Upper lobe of right lung (tissue), 1 donor: ENCODE measurements at places on chromosomes 6 and 20. TPM values are rescaled to one million over a fixed set of nuclear protein-coding genes. Genes with fewer than 3 reads are reported as not detected.

DNA sequence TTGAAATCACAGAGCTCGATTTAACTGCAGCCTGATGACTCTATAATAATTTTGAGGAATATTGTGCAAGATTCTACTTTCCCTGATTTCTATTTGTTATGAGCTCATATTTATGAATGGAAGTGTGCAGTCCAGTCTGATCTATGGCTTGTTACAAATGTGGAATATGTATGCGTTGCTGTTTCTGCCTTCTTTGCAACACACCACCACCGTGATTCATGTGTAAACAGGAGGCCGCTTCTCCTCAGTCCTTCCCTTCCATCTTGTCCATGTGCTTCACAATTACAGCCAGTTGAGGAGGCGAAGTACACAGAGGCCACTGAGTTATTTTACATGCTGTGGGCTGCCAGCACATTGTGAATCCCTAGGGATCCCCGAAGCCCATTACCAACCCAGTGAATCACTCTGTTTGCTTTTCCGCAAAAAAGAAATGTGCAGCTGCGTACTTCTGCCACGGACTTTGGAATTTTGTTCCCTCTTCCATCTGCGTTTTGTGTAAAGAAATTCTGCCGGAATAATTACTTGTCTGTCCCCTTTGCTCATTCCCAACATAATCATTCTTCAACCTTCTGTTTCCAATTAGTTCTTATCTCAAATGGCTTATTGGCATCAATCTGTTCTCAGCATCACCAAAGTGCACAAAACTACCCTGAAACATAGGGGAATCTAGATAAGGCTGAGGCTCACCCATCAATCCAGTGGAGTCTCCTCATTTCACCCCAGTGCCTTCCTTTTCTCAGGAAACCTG lies 551.6 kb upstream of the CITED2 start:
- H3K4me1 ChIP-seq: peaks cover under 1% of the 10 kb centered on the region
- H3K36me3 ChIP-seq: no peaks in the 10 kb centered on the region
- no peak for DNase-seq
- H3K4me3 ChIP-seq: no peak overlapping the region

- no peak overlapping the region for H3K27ac ChIP-seq
- peaks cover 13% of the 10 kb centered on the region for H3K4me1 ChIP-seq
- no peaks in the 10 kb centered on the region for H3K36me3 ChIP-seq
- DNase-seq: no peak
- no peak overlapping the region for H3K4me3 ChIP-seq
Observed at GRCh38 chr20:11912659-11913415, 4.9 kb upstream of the BTBD3 start.

- no peaks in the 10 kb centered on the region for H3K4me1 ChIP-seq
- peaks cover 7% of the 10 kb centered on the region for H3K27me3 ChIP-seq
- H3K27ac ChIP-seq: no peak overlapping the region
- H3K36me3 ChIP-seq: no peaks in the 10 kb centered on the region
Observed at GRCh38 chr6:75084872-75085381, 120.9 kb downstream of the COL12A1 start.

DNA sequence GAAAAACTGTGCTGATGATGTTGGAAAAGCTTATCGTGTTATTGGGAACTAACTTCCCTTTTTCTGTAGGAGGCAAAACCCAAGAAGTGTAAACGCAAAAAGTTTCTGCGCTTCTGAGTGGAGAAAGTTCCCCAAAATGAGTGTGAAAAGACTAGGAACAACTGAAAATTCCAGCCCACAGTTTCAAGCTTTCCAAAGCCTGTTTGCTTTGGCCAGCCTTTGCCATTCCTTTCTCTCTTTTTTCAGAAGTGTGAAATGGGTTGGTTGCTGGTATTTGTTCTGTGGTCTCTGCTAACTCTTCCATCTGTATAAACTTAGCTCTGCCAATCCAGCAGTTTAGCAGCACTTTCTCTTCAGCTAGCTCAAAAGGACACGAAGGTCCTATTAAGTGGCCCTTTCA lies 491.3 kb downstream of the MAFB start:
- no peak overlapping the region for H3K27ac ChIP-seq
- no peaks in the 10 kb centered on the region for H3K27me3 ChIP-seq
- peaks cover 6% of the 10 kb centered on the region for H3K4me1 ChIP-seq
- no peak overlapping the region for H3K4me3 ChIP-seq
- DNase-seq: no peak

GRCh38 chr6:28357036-28357435 lies 7.3 kb downstream of the ZKSCAN3 start:
- no peak overlapping the region for H3K27ac ChIP-seq
- peaks cover 20% of the 10 kb centered on the region for H3K4me1 ChIP-seq
- H3K27me3 ChIP-seq: no peaks in the 10 kb centered on the region

Gene AGER
- 1,590 TPM for total RNA-seq

Gene SLC12A5
- total RNA-seq: 2.0 TPM

Gene RFX6
- total RNA-seq: not detected

Gene TMEM74B
- total RNA-seq: 6.1 TPM

Gene MAFB
- 37.3 TPM for total RNA-seq

Gene RBBP8NL
- 0.64 TPM for total RNA-seq

Gene BHLHE23
- total RNA-seq: not detected

Gene IL17A
- not detected for total RNA-seq
